ENCODE measurements at places on chromosomes 2 and 18. TPM values are rescaled to one million over a fixed set of nuclear protein-coding genes. Genes with fewer than 3 reads are reported as not detected.

The ATG9A gene
- 81.3 TPM for total RNA-seq

The TEKT4 gene
- not detected for total RNA-seq

The ACMSD gene
- total RNA-seq: not detected

The COLEC12 gene
- not detected for total RNA-seq

Data from activated T-helper 17 cell treated with anti-CD3 and anti-CD28 coated beads, Interleukin-2, amount 50 U/mL, for 72 hours (primary cell).